ENCODE measurements at places on chromosomes 6 and 20.
A peak's percentile ranks its signal among the peaks of the same experiment; 100 is the strongest.

GRCh38 chr6:150425508-150425907 lies 56.7 kb downstream of the IYD start:
- no peak for DNase-seq

DNA sequence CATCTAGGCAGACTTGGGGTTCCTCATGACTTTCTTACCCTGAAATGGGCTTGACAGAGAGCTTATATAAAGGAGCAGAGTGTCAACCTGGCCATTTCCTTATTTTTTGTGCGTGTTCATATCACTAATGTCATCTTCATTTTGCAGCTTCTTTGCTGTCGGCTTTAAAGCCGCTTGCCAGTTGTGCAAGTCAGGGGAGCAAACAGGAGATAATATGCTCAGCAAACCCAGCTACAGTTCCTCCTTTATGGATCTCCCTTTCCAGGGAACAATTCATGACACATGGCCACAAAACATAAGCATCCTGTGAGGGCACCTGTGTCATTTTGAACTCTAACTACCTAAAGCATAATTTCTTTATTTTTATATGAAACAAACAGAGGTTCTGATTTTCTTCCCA lies 6.5 kb upstream of the TUBB2B start:
- DNase-seq: peak; percentile 35

DNA sequence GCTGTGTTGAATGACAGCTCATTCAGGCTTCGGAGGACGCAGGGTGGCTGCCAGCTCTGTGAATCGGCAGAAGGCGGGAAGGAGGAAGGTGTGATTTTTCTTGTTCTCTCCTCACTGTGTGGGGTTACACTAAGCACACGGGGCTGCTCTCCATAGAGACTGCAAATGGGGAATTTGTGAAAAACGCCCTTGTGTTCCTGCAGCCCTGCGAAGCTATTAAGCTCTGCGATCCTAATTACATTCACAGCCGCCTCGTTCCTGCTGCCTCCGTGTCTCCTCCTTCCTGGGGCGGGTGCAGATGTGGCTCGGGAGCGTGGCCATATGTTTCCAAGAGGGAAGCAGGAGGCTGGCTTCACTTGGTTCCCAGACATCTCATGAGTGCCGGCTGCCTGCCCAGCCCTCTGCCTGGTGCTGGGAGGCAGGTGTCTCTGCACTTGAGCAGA lies 124.0 kb downstream of the TOX2 start:
- DNase-seq: no peak

DNA sequence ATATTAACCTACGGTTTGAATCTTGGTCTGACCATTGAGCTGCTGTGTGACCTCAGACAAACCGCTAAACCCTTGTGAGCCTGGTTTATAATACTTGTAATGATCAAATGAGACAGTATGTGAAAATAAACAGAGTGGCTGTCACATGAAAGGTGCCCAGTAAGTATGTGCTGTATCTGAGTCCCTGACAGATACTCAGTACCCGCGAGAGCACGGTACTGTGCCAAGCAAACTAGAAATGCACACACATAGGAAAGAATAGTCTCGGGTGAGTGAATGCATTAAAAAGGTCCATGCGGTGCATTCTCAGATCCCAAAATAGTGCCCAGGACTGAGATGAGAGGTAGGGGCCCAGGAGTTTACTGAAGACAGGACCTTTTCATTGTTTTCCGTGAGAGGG lies 93.3 kb downstream of the PPP1R14C start:
- no peak for DNase-seq

DNA sequence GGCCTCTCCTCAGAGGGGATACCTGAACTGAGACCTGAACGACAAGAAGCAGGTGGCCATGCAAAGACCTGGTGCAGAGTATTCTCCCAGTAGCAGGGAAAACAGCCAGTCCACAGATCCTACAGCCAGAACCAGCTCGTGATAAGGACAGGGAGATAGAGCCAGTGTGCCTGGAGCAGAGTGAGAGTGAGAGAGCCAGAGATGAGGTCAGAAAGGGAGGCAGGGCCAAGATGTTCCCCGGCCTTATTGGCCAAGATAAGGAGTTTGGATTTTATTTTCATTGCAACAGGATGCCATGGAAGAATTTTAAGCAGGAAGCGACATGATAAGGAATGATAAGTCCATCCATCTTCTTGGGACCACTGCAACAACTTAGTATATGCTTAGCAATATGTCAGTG lies 111.8 kb downstream of the UBE3D start:
- DNase-seq: no peak

DNA sequence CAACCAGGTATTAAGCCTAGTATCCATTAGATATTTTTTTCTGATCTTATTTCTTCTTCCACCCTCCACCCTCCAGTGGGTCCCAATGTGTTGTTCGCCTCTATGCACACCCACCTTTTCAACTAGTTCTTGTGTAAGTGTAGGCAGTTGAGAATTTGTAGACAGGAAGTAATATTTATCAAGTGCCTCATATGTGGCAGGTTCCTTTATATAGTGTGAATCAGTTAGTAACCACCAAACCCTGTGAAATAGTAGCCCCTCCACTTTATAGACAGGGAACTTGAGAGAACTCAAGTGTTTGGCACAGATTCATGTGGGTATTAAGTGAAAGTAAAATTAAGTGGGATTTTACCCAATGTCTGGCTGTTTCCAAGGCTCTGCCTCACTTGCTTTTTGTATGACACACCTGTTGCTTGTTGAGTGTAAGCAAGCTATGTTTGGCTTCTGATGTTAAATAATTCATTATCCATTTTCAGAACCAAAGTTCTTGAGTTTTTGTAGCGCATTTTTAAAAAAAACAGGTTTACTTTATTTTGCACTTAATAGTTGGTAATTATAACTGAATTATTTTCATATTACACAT lies 24.8 kb downstream of the AFDN start:
- no peak for DNase-seq

DNA sequence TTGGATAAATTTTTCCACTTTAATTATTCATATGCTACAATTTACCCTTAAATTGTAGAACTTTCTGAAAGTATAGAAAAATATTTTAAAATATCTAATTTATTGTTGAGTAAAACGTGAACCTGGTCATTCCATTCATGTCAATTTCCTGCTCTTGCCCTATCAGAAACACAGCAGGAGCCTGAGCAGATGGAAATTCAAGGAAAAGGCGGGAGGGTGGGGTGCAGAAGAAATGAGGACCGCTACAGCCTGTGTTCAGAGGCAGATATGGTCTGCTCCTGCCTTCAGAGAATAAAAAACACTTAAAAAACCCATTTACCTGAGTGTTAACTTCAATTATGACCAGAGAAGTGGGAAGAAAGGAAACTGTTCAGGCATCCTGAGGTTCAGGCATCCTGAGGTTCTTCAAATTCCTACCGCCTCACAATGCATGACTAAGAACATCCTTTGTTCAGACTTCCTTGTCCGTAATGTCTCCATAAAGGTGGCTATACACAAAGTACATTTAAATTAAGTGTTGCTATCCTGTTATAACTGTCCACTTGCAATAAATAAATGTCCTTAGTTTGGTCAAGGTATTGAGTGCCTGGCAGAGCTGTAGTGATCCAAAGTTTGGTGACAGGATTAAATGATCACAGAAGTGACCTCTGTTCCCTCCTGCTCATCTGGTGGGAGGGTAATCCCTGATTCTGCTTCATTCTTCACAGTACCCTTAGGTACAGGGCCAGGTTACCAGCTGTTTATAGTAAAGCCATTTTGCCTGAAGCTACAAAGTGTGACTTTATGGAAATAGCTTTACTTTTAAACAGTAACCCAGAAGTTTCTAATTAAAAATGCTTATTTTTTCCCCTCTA lies 109.1 kb downstream of the MAN1A1 start:
- DNase-seq: no peak

DNA sequence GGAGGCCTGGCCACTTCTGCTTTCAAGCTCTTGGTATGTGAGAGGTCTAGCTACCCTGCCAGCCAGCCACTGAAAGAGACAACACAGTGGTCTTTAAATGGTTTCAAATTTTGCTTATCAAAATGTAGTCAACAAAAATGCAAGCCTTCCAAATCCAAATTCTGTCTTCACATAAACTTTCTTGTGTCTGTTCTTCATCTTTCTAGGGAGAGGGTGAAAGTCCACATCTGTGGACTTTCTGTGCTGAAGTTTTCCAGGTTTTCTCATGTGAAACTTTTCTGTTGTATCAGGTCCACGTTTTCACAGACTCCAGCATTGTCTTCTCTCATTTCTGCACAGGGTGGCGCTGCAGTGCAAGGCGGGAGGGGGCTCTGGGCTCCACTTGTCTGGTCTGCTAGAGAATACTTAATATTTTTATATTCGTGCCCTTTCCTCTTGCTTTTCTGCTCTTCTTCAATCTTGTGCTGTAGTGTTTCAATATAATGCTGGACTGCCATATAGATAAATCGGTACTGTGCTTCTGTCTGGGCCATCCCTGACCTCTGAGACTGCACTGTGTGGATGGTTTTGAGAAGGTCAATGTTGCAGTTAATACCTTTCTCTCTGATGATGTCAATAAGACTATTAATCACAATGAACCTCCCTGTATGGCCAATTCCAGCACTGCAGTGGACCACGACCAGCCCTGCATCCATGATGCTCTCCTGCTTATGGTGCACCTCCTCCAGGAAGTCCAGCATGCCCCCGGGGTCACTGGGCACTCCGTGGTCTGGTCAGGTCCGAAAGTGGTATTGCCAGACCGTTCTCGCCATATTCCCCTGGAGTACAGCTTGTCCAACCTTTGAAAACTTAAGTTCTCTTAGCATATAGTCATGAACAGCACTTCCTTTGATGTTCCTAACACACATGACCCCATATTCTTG lies 161.6 kb upstream of the TNFAIP3 start:
- DNase-seq: peak; percentile 55

DNA sequence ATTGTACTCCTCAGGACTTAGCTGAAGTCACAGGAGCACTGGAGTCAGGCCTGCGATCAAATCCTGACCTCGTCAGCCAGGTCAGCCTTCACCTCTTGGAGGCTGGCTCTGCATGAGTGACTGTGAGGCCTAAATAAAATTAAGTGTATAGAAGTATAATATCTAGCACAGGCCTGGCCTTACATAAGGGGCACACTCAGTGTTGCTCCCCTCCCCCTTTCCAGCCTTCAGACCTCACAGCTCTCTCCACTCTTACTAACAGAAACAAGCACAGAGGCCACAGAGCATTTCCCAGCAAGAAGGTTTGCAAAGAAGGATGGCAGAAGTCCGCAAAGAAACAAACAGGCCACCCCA lies 84.8 kb downstream of the TRERF1 start:
- DNase-seq: no peak

- no peak for DNase-seq
Observed at GRCh38 chr20:4813076-4813862, 91.6 kb downstream of the PRND start.

- peak; percentile 84 for DNase-seq
Observed at GRCh38 chr6:152863618-152864326, 113.2 kb downstream of the VIP start.

GRCh38 chr6:159983641-159984080 lies 14.8 kb downstream of the IGF2R start:
- no peak for DNase-seq

DNA sequence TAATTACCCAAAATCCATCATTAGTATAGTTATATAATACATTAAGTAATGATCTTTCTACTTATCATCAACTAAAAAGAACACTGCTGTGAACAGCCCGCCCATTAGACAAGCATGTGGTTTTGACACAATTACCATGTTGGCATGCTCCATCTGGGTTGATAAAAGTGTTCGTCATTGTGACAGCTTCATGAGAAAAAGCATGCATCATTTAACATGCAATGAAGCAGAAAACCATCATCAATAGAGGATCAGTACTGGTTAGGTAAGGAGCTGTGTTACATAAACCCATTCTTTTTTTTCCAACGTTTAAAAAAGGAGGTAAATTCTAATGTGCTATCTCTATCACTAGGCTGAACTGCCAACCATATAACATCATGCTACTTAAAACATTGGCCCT lies 101.9 kb downstream of the EPB41L2 start:
- no peak for DNase-seq

GRCh38 chr20:13492001-13492481 lies 146.7 kb downstream of the TASP1 start:
- DNase-seq: no peak

GRCh38 chr6:3524456-3524855 lies 67.6 kb upstream of the SLC22A23 start:
- DNase-seq: no peak

DNA sequence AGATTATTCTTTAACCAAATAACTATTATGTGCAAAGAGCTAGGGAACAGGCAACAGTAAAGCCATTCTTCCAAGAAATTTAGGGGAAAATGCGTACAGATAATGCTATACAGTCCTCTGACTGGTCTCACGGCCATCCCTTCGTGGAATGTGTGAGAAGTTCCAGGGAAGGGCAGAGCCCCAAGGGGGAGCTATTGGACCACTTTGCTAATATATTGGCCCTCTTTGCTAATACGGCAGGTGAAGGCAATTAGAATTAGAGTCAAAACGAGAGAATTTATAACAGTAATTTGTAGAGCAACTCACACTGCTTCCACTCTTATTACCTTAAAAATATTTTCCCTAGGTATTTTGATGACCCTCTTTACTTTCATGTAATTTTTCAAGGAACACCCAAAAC lies 140.4 kb downstream of the IMPG1 start:
- peak; percentile 81 for DNase-seq

GRCh38 chr6:106060167-106060566 lies 26.0 kb upstream of the PRDM1 start:
- DNase-seq: no peak

- DNase-seq: no peak
Observed at GRCh38 chr6:125270380-125270779, 31.4 kb downstream of the HDDC2 start.

DNA sequence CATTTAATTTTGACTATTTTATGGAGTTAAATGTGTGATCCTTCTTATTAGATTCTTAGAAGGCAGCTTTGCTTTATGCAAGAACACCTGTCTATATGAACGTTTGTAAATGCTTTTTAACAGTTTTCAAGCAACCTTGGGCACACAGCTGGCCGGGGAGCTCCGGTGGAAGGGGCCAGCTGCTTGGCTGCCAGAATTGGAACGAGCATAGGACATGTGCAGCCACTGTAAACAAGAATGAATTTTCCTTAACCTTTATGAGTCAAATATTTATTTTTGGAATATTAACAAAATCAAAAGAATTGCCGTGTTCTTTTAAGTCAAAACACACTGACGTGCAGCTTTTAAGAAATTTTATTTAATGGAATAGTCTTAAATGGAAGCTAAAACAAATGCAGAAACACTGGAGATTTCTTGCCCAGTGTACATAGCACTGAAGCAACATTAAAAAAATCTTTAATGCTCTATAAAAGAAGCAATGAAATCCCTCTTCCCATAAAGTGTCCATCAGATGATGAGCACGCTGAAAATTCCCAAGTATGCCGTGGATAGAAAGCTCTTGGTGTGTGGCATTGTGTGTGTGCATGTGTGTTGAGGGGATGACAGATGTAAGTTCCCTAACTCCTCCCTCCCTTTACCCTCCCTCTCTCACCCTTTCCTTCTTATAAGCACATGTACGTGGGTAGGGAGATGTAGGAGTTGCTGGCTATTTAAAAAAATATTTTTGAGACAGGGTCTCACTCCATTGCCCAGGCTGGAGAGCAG lies 208.9 kb upstream of the EXOC2 start:
- no peak for DNase-seq

GRCh38 chr6:163324688-163325389 lies 89.7 kb upstream of the QKI start:
- DNase-seq: no peak

- DNase-seq: no peak
Observed at GRCh38 chr20:13822459-13822858, 37.6 kb downstream of the NDUFAF5 start.
